ENCODE measurements at places on chromosomes 2 and 18.

- DNase-seq: no peak
- no peak overlapping the region for H3K4me3 ChIP-seq
- no peaks in the 10 kb centered on the region for H3K36me3 ChIP-seq
- H3K4me1 ChIP-seq: no peaks in the 10 kb centered on the region
- no peak overlapping the region for H3K27ac ChIP-seq
Measured at GRCh38 chr2:72889991-72890390, 2.8 kb downstream of the SPR start.

- H3K27me3 ChIP-seq: no peaks in the 10 kb centered on the region
- peak; percentile 83 for DNase-seq
Measured at GRCh38 chr2:48530033-48530811, at the start of gene STON1. Gene STON1, plus strand, starts transcription at chr2:48530154. Its CDS starts 50,480 bp downstream, at chr2:48580634.

GRCh38 chr2:127086990-127087790 lies 19.8 kb downstream of the BIN1 start:
- no peak overlapping the region for H3K4me3 ChIP-seq
- no peaks in the 10 kb centered on the region for H3K27me3 ChIP-seq
- H3K27ac ChIP-seq: peak overlapping the region; percentile 54
- peaks cover 35% of the 10 kb centered on the region for H3K4me1 ChIP-seq

DNA sequence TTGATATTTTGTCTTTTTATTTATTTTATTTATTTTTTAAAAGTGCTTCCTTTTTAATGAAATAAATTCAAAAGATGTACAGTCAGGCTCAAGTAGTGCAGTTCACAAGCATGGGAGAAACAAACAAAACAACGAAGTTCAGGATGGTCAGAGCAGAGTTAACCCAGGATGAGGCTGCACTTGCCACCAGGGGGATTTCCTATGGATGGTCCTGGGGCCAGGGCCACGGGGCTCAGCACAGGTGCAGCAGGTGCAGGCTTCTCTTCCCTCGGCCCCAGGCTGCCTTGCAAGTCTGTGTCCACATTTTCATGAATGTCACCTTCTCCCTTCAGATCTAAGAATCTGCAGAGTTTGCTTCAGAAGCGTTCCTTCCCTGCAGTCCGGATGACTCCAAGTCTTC lies 76.5 kb downstream of the CDCA7 start:
- no peaks in the 10 kb centered on the region for H3K27me3 ChIP-seq
- no peaks in the 10 kb centered on the region for H3K4me1 ChIP-seq
- no peaks in the 10 kb centered on the region for H3K36me3 ChIP-seq
- H3K4me3 ChIP-seq: no peak overlapping the region

GRCh38 chr2:46269001-46269400 lies 28.2 kb upstream of the EPAS1 start:
- H3K4me3 ChIP-seq: no peak overlapping the region
